Stimulated activated CD4-positive, alpha-beta T cell treated with anti-CD3 and anti-CD28 coated beads, TNF-alpha, amount 100 ng/mL, for 24 hours (primary cell): ENCODE measurements at places on chromosomes 5 and 9.

DNA sequence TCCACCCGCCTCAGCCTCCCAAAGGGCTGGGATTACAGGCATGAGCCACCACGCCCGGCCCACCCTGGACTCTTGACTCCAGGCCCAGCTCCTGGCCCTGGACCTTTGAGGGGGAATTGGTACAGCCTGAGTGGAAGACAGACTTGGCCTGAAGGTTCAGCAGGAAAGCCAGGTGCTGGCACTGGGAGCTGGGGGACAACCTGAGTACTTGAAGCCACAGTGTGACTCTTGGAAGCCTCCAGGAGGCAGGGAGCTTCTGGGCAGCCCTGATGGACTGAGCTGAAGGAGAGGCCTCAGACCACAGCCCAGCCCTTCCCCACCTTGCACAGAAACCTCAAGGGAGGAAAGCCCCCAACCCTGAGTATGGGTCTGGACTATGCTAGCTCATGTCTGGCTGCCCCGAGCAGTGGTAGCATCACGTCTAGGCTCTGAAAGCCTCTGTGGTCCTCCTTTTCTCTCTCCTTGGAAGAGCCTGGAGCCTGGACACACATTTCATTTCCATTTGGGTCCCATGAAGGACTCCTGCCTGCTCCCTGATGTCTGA, 54.1 kb downstream of the RASGEF1C start:
- DNase-seq, result no peak

GRCh38 chr9:85524531-85524930, 217.2 kb downstream of the AGTPBP1 start:
- DNase-seq, result no peak

GRCh38 chr9:123678878-123679329, 251.0 kb downstream of the DENND1A start:
- DNase-seq, result no peak

GRCh38 chr9:75548871-75549270, 341.6 kb upstream of the PCSK5 start:
- DNase-seq, result no peak

DNA sequence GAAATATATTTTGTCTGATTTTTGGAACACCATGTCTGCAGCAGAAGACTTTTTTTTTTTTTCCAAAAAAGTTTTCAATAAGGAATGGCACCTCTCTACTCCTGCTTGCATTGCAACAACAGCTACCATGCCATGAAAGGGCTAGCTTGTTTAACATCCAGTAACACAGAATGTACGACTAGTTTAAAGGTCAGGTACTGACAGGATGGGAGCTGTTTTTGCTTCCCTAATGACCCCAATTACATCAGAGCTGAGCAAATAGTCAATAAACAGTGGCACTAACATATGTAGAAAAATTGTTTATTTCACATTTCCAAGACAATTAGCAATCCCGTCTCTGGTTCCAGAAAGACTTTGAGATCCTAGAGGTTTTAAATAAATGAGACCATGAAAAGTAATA, 693.8 kb downstream of the NR2F1-AS1 start:
- no peak for DNase-seq

GRCh38 chr5:135367076-135367475, 32.0 kb downstream of the MACROH2A1 start:
- DNase-seq, result no peak

DNA sequence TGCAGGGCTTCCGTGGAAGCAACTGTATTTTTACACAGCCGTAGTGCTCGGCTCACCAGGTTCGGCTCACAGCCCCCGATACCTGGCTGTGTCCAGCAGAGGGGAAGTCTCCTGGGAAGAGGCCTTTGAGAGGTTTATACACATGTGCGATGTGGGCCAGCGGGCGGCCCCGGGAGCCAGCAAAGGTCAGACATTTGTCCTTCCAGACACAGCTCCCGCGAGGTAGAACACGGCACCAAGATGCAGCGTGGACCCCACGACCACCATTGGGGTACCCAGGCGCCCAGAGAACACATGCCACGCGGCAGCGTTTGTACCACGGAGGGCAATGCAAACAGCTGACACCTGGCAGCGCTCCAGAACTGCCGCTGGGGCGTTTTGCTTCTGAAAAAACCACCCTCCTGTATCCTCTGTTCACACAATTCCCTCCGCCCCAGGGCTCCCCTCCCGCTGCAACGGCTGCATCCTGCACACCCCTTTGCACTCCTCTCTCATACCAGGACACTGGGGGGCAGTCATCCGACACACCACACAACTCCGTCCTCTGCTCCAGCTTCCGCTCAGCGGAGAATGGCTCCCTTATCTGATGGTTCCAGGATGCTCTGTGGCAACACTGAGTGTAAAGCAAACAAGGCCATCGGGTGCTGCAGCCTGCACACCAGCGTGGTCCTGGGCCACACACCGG, 235.3 kb downstream of the SYK start:
- DNase-seq, result peak; percentile 27

- DNase-seq, result no peak
Measured at GRCh38 chr5:61599370-61600122, 267.5 kb downstream of the ZSWIM6 start.

DNA sequence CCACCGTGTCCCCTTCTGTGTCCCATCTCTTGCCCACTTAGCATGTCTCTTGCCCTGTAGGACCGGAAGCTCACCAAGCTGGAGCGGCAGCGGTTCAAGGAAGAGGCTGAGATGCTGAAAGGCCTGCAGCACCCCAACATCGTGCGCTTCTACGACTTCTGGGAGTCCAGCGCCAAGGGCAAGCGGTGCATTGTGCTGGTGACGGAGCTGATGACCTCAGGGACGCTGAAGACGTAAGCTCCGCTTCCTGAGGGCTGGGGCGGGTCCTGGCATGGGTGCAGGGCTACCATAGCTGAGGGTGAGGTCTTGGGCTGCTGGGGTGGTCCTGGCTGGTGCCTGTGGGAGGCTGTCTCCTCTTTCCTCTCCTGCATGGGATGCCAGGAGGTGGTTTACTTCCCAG, 45.7 kb downstream of the WNK2 start:
- no peak for DNase-seq

- DNase-seq, result no peak
Measured at GRCh38 chr5:87453801-87454200, 41.1 kb upstream of the CCNH start.

DNA sequence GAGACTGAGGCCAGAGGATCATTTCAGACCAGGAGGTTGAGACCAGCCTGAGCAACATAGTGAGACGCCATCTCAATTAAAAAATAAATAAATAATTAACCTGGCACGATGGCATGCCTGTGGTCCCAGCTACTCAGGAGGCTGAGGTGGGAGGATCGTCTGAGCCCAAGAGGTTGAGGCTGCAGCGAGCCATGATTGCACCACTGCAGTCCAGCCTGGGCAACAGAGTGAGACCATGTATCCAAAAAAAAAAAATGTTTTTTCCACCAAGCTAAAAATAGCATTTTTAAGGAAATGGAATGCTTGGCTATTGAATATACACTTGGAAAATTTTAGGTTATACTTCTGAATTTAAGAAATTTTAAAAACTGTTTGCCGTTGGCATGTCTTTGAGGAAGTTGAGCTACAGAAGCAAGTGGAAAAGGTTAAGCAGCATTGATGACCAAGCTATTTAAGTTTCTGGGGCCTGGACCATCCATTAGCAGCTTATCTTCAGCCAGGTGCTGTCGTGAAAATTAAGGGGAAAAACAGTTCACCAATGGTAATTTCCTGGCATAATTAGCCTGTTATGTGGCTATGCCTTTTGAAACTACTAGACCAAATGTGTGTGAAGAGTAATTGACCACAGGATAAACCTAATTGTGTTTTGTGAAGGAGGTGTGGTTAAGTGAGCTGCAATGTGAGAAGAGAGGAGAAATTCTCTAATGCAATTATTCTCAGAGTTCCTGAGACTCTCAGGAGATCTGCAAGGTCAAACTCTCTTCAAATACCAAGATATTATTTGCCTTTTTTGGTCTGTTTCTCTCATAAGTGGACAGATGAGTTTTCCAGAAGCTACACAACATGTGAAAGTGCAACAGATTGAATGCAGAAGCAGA, 21.0 kb downstream of the F2R start:
- DNase-seq, result no peak

DNA sequence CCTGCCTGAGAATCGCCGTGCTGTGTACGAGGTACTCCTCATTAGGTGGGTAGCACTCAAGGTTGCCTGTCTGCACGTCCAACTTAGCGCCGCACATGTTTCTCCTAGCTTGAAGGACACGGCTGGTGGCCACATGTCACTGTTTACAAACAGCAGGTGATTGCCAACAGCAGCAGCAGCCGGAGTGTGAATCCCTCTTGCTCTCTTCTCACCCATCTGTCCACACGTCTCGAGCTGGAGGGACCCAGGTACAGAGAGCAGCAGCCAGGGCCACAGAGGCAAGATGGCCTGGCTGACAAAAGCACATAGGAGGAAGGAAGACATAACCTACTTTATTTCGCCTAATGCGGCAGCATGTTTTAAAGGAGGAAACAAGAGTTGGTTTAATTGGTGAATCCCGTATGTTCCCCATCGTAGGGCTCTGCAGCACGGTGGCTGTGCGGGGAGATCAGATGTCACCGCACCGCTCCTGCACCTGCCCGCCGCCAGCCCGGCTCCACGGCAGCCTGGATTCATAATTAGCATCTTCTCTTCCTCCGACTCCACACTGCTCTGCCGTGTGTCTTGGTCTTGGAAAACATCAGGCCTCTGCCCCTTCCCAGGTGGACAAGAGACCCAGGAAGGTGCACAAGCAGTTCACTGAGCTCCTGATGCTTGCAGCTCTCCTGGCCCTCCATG, 201.6 kb upstream of the IRX1 start:
- no peak for DNase-seq

GRCh38 chr9:38639577-38639940, 19.2 kb upstream of the ANKRD18A start:
- DNase-seq, result no peak
